ENCODE measurements at places on chromosomes 5 and 9.

- no peak for DNase-seq
These were observed 392.0 kb downstream of the GADD45G start for GRCh38 chr9:89996773-89997172.

- no peak for DNase-seq
These were observed 120.3 kb downstream of the MUSK start for GRCh38 chr9:110788871-110789270.

DNA sequence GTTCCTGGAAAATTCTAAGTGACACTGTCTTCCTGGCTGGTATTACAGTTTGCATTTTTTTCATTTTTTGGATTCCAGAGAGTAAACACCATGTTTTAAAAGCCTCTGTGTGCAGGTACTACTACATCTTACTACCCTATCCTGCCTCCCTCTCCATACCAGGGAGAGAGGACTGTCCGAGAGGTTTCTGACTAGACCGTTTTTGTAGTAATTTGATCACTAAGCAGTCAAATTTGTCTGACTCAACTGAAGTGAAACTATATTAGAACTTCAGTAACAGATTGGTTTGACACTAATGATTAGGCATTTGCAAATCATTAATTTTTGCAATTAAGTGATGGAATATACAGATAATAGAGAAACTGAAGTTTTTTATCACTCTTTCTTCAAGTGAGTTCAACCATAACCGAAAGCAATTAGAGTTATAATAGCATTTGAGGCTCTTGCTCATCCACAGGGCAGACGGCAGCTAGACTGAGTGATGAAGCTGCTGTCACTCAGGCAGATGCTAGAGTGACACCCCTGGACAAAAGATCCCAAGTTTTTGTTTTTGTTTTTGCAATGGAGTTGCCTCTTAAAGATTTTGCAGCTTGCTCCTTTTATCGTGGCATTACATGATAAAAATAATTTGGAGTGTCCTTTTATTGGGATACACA is 44.3 kb downstream of the SMARCA2 start:
- no peak for DNase-seq

DNA sequence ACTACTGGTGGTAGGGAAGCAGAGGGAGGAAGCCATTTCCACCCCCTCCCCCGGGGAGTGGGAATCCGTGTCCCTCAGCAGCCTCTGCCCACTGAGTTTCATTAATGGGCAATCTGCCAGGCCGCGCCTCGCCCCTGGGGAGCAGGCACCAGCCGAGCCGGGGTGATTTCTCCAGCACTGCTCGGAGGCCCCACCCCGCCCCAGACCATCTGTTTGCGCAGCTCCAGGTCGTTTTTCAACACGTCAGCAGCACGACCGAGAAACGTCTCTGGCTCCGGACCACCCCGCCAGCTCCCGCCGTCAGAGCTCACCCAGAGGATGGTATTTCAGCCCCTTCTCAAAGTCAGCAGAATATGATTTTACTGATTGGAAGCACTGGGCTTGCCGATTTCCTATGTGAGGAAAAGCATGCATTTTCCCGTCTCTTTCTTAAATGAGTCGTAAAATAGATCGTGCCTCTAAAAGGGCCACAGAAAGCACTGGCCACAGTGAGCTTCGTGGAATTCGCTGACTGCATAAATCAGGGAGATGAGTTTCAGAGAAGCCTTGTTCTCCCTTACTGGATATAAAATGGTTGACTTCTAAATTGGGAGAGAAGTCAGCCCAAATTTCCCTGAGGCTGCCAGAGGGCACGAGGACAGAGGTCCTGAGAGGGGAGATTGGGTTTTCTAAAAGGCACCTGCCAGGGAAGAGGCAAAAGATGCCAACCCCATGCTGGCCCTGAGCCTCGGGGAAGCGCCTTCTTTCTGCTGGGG is 47.0 kb downstream of the OLFM1 start:
- no peak for DNase-seq

Data from stimulated activated CD4-positive, alpha-beta T cell treated with anti-CD3 and anti-CD28 coated beads, TNF-alpha, amount 100 ng/mL, for 4 hours (primary cell).